Iris pigment epithelial cell (primary cell): ENCODE measurements at places on chromosomes 5 and 9.

- no peak for DNase-seq
Measured at GRCh38 chr5:140608722-140609121, 24.3 kb downstream of the CD14 start.

DNA sequence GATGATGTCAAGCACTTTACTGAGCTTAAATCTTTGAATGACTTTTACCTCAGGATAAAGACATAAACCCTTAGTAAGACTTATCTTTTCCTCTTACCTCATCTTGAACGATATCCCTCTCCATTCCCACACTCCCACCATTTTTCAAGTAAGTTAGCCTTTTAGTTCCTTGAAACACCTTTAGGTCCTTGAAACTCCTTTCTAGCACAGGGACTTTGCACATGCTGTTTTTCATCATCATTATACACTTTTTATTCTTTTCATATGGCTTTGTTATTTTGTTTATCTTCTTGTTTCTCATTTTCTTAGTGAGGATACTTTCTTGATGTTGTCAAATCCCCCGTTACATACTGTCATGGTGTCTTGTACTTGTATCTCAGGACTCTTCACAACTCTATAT lies 24.8 kb downstream of the YTHDC2 start:
- DNase-seq = no peak

DNA sequence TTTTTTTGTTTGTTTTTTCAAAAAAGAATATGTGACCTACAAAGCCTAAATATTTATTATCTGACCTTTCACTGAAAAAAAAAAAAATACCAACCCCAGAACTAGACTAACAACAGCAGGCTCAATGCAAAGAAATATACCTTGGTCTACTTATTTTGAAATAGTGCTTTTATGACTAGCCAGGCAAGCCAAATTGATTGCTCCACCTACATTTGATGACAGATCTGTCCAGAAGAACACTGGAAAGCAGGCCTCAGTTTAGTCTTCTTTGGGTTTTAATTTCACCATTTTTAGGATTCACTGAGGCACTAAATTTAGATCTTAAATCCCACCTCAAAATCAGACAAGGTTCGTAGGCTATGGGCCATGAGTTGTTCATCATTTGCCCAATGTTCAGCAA lies 97.3 kb downstream of the PLPP1 start:
- peak; percentile 37 for DNase-seq

GRCh38 chr9:110027671-110028081 lies 180.3 kb downstream of the C9orf152 start:
- peak; percentile 89 for DNase-seq

- peak; percentile 62 for DNase-seq
Measured at GRCh38 chr9:17810728-17811571, 232.1 kb downstream of the SH3GL2 start.

GRCh38 chr5:170498811-170499351 lies 4.9 kb upstream of the KCNIP1 start:
- no peak for DNase-seq

DNA sequence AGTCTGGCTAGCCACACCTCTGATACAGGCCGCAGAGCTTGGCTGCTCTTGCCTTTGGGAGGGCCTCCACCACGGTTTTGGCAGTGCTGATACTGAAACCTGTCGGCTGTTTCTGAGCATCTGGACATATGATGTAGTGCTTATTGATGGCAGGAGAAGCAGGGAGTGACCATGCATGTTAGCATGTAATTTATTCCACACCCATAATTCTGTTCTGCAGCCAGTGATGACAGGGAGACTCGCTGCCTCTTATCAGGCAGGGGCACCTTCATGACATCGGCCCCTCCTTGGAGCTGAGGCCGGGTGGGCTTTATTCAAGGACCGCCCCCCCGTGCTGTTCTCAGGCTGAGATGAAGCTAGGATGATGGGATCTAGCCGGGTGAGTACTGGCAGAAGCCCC lies 49.0 kb downstream of the OLFM1 start:
- no peak for DNase-seq

- no peak for DNase-seq
Measured at GRCh38 chr5:133854554-133854953, 113.9 kb downstream of the C5orf15 start.

GRCh38 chr5:132433141-132433540 lies 57.4 kb downstream of the IRF1 start:
- no peak for DNase-seq

DNA sequence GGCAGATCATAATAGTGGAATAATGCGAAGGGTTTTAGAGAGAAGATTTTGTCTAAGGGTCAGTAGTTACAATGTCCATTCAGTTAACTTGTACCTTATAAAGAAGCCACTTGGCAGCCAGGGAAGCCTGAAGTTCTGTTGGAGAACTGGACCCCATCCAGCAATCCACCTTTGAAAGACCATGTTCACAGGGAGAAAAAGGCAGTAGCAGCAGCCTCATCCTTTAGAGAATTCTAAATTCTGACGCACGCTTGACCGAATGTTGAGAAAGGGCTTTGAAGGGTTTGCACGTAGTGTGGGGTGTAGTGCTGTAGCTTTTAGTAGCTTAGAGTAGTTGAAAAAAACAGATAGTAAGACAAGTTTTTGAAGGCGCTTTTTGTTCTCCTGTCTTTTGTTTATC lies 42.8 kb downstream of the MCCC2 start:
- DNase-seq = no peak

- DNase-seq = no peak
Measured at GRCh38 chr5:6386271-6386670, 7.9 kb upstream of the MED10 start.

DNA sequence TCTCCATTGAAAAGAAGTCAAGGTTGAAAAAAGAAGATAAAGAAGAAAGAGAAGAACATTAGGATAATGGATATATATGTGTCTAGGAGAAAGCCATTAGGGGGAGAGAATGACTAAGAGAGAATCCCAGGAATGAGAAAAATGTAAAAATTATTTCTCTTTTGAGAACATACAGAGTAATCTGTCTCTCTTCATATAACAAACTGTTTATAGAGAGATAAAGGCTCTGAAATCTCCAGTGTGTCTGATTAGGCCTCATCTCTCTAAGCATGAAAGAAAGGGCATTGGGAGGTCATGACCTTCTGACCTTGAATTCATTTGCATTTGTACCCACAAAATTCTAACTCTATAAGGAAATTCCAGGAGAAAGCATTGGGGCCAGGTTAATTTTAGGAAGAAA lies 3.5 kb upstream of the MPDZ start:
- DNase-seq = peak; percentile 47

- no peak for DNase-seq
Measured at GRCh38 chr5:17261075-17261474, 43.6 kb downstream of the BASP1 start.

DNA sequence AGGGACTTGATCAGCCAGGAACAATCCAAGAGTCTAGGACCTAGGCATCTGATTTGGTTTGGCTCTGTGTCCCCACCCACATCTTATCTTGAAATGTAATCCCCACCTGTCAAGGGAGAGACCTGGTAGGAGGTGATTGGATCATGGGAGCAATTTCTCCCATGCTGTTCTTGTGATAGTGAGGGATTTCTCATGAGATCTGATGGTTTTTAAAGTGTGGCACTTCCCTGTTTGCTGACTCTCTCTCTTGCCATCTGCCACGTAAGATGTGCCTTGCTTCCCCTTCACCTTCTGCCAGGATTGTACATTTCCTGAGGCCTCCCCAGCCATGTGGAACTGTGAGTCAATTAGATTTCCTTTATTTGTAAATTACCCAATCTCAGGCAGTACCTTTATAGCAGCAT lies 201.7 kb upstream of the ACTBL2 start:
- no peak for DNase-seq

- DNase-seq = peak; percentile 45
Measured at GRCh38 chr9:2132484-2133082, 117.4 kb downstream of the SMARCA2 start.

DNA sequence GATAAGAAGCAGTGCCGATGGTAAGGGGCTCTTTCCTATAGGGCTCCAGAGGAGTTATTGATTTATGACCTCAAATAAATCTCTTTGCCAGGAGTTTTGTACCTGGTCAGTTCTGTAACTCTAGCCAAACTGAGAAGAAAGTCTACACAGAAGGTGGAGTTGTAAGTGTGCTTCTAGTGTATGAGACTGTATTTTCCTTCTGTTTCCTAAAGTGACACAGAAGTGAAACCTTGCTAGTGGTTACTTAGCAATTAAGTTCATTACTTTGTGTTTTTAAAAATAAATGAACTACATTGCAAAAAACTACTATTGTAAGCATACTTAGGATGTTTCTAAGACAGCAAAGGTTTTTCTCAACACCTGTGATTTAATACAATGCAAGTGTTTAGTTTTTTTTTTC lies 48.7 kb upstream of the ACTBL2 start:
- no peak for DNase-seq
